Posterior vena cava (tissue), 2 donors: ENCODE measurements at places on chromosomes 12 and 14. TPM values are rescaled to one million over a fixed set of nuclear protein-coding genes. Genes with fewer than 3 reads are reported as not detected.

DNA sequence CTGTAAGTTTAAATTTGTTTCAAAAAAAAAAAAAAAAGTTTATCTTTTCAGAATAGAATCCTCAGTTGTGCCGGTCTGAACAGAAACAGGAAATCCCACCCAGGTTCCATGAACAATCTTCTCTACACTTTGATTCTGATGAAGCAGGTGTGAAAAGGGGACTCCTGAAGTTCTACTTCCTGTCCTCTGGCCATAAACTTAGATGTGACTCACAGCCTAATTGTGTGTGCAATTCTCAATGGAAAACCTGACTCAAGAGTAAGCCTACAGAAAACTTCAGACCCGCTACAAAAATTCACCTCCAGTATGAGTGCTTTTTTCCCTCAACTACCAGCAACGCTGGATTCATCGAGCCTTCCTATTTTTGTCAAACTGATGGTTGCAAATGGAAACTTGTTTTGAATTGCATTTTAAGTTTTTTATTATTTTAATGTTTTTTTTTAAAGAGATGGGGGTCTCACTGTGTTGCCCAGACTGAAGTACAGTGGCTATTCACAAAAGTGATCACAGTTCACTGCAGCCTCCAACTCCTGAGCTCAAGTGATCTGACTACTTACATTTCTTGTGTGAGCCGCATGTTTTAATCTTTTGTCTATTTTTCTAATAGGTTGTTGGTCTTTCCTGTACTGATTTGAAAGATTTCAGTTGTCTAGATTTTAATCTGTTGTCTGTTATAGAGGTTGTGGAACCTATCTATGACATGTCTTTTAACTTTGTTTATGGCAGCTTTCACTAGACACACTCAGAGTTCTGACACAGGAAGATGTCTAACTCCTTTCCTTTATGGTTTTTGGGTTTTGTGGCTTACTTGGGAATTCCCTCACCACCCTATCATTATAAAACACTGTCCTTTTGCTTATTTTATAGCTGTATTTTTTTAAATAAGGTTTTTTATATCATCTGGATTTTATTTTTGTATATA lies 37.6 kb downstream of the ATG14 start:
- DNase-seq: no peak

DNA sequence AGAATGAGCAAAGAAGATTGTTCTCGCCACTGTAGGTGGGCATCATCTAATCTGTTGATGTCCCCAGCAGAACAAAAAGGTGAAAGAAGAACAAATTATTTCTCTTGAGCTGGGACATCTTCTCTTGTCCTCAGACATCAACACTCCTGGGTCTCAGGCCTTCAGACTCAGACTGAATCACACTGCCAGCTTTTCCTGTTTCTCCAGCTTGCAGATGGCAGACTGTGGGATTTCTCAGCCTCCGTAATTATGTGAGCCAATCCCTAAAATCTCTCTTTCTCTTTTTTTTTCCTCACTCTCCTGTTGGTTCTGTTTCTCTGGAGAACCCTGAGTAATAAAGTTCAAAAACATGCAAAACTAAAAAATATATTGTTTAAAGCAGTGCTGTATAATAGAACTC lies 3.7 kb upstream of the TMPRSS12 start:
- DNase-seq: no peak

UNC79 gene
- 0.05 TPM for total RNA-seq

DNA sequence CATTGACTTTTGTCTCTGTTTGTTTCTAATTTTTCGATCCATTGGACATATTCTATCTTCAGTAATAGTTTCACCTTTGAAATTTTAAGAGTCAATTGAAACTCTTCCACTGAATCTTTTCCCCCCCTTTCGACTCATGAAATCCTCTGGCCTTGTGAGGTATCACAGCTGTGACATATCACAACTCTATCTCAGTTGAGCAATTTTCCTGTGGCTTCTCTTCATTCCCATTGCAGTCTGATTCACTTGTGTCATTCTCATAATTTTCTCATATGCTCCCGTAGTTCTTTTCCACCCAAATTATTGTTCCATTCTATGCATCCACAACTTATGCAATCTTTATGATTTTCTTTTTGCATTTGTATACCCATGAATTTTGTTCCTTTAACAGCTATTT lies 261.6 kb downstream of the DACT1 start:
- no peak for DNase-seq

FAM90A1 gene
- 0.23 TPM for total RNA-seq

DNA sequence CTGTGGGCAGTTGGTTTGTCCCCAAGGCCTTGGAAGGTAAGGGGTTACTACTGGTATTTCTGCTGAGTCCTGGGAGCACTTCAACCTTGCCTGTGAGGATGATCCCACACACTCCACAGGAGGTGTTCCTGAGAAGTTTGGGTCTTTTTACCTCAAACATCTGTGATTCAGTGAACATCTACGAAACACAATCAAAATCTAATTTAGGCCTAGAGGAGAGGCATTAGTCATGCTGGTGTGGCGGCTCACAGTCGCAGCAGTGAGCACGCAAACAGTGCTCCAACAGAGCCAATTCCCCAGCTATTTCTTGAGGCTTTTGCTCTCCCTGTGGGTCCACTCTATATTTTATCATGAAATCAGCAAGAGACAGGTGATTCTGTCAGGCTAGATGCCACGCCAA lies 107.6 kb downstream of the APAF1 start:
- no peak for DNase-seq

- DNase-seq: no peak
These were observed 268.1 kb downstream of the CACNA1C start for GRCh38 chr12:2320841-2321240.

GRCh38 chr14:22884738-22885523 lies 1.9 kb downstream of the REM2 start:
- DNase-seq: no peak

GRCh38 chr14:50410071-50410470 lies 13.4 kb upstream of the CDKL1 start:
- no peak for DNase-seq

- peak; percentile 55 for DNase-seq
These were observed 324.4 kb upstream of the RTL1 start for GRCh38 chr14:101227611-101228594.

CD163 gene
- 705 TPM for total RNA-seq

DNA sequence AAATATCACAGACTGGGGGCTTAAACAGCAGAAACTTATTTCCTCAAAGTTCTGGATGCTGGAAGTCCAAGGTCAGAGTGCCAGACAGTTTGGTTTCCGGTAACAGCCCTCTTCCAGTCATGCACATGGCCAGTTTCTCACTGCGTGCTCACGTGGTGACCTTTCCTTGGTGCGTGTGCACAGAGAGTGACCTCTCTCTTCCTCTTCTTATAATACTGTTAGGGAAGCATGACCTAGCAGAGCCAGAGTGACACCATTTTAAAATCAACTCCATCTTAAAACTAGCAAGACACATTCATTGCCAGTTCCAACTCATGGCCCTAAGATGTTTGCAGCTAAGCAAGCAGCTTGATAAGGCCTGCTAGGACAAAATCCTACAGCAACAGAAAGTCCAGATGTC lies 221.5 kb upstream of the DAAM1 start:
- no peak for DNase-seq

DNA sequence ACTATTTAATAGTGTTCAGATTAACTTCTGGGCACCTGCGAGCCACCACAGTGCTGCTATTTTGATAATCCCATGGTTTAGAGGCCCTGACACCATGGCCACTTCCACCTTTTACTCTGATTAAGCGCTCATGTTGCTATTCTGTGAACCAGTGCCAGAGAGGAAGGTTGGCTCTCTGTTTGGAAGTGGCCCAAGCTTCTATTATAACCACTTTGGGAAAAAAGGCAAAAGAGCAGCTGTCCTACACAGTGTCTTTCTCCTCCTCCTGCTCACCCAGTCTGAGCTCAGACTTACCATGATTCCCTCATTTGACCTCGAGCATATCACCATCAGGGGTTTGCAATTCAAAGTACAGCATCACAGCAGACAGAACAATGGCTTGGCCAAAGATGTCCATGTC lies 23.3 kb downstream of the DYRK2 start:
- DNase-seq: no peak

GRCh38 chr12:82411546-82412230 lies 53.4 kb downstream of the METTL25 start:
- no peak for DNase-seq

GRCh38 chr12:39588348-39588747 lies 31.3 kb downstream of the ABCD2 start:
- no peak for DNase-seq

DNA sequence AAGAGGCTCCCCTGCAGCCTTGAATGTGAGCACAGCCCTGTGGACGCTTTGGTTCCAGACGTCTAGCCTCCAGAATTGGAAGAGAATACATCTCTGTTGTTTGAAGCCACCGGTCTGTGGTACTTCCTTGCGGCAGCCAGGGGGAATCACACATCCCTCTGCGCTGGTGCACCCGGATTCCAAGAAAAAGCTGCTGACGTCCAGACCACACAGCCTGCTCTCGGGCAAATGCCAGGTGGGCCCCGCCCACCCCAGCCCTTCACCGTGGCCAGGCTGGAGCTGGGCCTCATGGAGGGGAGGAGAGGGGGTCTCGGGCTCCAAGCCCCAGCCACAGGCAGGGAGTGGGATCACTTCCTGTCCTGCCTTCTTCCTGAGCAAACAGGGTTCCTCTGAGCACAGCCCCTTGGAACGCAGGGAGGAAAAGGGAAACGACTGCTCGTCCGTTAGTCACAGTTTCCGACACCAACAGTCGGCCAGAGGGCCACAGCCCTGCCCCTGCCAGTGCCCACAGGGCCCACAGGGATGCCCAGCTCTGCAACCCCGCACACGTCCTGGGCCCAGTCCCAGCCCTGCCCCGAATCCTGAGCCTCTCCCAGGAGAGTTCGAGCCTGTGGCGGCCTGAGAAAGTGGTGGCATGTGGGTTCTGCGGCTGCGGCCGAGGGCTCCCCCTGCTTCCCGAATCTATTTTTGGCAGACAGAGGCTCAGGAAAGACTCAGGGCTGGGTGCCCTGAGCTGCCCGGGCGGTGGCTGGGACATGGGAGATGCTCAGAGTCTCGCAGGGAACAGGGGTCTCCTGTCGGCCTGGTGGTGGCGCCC lies 85.3 kb downstream of the RFLNA start:
- peak; percentile 94 for DNase-seq

GRCh38 chr12:120590741-120591407 lies 9.7 kb upstream of the POP5 start:
- no peak for DNase-seq
